T-helper 17 cell (primary cell): ENCODE measurements at places on chromosomes 12 and 14.

DNA sequence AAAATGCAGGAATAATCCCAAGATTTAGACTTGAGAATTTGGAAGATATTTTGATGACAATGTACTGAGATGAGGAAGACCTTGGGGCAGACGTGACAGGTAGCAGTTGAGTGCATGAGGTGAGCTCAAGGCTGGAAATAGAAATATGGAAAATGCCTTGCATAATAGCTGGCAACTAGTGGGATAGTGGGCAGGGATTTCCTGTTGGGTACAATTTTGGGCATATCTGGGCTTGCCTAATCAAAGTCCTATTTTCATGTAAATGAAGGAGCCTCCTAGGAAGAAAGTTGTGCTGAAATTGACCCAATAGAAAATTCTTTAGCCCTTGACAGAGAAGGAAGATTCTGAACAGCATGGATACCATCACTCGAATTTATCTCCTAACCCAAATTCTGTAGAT lies 6.4 kb upstream of the GLIPR1 start:
- no peak for DNase-seq

DNA sequence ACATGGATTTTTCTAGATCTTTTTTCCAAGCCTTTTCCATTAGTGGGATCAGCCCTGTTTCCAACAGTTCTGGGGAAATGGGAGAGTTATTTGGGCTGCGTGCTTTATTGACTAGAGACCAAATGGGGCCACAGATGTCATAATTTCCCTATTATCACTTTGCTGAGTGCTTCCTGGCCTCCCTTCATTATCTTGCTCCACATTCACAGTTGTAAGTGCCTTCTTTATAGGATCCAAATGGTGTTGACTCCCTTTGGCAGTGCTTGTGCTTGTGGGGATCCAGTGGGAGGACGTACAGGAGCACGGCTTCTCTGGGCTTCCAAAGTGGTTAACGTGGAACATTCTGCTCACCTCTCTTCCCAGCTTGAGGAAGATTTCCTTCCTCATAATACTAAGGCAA lies 141.0 kb upstream of the RMST start:
- no peak for DNase-seq

GRCh38 chr12:88836156-88836555 lies 255.9 kb upstream of the KITLG start:
- no peak for DNase-seq

DNA sequence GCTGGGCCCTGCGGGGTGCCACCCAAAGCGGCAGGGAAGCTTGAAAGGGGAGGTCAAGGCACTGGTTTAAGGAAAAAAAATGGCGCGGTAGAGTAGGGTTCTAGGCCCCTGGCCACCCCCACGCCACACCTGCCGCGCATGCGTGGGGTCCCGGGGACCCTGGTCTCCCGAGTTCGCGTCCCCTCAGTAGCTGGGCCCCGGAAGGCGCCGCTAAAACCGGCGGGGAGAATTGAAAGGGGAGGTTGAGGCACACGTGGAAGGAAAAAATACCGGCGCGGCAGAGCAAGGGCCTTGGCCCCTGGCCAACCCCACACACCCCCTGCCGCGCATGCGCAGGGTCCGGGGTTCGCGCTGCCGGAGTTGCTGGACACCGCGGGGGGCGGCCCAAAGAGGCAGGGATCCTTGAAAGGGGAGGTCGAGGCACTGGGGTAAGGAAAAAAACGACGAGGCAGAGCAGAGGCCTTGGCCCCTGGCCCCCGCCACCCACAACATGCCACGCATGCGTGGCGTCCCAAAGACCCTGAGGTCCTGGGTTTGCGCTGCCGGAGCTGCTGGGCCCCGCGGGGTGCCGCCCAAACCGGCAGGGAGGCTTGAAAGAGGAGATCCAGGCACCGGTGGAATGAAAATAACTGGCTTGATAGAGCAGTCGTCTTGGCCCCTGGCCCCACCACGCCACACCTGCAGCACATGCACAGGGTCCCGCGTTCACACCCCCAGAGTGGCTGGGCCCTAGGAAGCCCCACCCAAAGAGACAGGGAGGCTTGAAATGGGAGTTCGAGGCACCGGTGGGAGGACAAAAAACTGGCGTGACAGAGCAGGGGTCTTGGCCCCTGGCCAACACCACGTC lies 314.5 kb downstream of the ALG10 start:
- no peak for DNase-seq

GRCh38 chr14:72700338-72701236 lies 193.3 kb downstream of the DPF3 start:
- no peak for DNase-seq

DNA sequence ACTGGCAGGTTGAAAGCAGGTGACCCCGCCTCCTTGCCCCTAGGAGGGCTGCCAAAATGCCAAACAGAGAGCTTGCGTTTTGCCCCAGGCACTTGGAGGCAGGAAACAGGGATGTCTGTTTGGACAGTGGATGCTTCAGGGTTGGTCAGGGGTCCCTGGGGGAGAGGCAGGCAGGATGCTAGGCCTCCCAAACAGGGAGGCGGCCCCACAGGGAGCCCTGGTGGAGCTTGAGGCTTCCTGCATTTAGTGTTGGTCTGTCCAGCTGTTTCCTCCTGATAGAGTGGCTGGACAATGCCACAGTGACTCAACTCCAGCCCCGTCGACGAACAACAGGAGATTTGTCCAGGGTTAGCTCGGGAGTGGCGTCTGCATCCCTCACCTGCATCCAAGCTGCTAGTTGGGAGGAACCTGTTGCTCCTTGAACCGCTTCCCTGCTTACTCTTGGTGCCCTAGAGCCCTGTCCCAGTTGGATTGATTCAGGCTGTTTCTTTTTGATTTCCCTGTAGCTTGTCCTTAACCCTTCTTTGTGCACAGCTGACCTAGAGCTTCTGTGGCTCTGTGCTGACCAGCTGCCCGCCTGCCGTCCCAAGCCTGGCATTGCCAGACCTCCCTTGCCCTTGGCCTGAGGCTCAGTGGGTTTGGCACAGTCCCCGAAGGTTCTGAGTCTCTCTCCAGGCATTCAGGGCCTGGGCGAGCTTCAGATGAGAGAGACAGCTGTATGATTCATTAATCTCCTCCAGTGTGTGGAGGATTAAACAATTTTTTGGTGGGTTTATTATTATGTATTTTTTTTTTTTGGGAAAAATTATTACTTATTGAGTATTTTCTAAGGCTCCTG lies 45.9 kb downstream of the TSPAN9 start:
- no peak for DNase-seq

- DNase-seq: peak; percentile 14
These were observed 903 bp upstream of the NT5DC3 start for GRCh38 chr12:103841690-103842584.

DNA sequence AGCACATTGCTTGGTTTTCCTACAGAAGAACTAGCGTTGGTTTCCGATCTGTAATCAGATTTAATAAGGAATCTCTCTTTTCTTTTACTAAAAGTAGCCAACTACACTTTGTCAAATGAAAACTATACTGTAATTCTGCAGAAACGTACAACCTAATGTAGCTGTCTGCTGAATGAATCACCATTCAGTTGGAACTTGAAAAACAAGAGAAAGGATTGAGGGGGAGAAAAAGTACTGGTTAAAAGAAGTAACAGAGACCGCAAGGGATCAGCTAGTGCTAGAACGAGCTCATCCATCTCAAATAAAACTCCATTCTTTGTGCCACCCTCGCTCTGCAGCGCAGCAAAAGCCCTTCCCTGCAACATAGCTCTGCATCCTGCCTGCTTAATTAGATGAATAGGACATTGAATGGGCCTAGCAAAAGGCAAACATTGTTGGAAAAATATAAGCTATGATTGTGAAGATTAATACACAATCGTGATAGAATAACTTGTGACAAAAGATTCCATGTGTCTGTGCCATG lies 2.6 kb downstream of the GARIN2 start:
- no peak for DNase-seq

DNA sequence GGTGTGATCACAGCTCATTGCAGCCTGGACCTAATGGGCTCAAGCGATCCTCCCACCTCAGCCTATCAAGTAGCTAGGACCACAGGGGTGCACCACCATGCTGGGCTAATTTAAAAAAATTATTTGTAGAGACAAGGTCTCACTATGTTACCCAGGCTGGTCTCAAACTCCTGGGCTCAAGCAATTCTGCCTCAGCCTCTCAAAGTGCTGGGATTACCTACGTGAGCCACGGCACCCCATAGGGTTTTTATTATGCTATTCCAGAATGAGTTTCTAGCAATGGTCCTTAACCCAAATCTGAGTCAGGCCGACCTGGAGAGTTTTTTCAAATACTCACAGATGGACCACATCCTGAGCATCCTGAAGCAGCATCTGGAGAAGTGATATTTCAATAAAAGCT lies 159.8 kb downstream of the CPNE8 start:
- DNase-seq: no peak
